ENCODE measurements at places on chromosomes 16 and 17.

DNA sequence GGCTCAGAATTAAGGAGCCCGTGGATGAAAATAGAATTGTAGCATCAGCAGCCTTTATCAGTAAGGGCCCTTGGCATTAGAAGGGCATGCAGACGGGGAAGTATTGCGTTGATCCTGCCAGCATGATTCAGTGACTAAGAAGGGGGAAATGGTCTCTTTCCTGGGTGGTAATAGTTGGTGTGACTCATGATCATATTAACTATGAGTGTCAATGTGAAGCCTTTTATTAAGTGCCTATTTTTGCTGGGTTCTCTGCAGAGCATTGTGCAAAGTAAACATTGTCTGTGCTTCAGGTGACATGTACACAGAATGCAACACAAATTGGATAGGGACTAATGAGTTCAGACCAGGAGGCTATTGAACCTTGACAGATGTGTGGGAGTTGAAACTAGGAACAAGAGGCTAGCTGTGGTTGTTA is 24.5 kb downstream of the RCVRN start:
- no peak for DNase-seq

GRCh38 chr17:20991276-20992037 is 51.4 kb downstream of the USP22 start:
- DNase-seq = no peak

- peak; percentile 40 for DNase-seq
Observed at GRCh38 chr17:10226930-10227695, 28.7 kb upstream of the GAS7 start.

DNA sequence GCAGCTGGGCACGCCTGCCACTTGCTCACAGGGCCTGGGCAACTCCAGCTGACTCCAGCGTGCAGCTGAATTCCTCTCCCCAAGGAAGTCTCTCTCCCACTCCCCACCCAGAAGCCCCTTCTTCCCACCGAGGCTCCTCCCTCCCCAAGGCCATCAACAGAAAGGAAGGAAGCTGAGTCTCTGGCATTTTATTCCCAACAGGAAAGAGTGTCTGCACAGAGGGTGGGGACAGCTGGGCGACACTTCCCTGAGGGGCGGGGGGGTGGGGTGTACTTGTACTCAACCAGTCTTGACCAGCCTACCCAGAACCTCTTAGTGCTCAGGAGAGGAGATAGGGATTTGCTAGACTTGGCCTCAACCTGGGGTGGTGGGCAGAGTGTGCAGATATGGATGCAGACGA is at the start of gene EXOC3L1:
Gene EXOC3L1, minus strand, starts transcription at position 96 of the 400 bp plus-strand sequence. CDS start 460 bp downstream, outside the sequence.
- no peak for DNase-seq

DNA sequence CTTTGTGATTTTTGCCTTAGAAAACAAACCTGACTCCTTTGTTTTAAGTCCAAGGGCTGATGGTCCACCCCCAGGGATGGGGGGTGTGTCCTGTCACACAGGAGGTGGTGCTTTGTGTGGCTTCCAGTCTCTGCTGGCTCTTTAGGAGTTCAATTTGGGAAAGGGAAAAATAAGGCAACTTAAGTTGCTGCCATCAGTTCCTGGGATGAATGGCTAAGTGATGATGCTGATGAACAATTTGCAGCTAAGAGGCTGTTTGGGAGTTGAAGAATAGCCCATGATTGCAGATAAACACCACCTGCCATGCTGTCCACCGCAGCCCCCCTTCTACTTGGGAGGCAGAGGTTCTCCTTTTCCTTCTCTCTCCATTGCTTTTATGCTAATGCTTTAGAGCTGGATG is 40.2 kb downstream of the ARL4D start:
- DNase-seq = no peak

GRCh38 chr17:38742411-38743308 is 5.5 kb downstream of the PCGF2 start:
- peak; percentile 75 for DNase-seq

- no peak for DNase-seq
Observed at GRCh38 chr17:78789663-78790181, 7.6 kb upstream of the CYTH1 start.

DNA sequence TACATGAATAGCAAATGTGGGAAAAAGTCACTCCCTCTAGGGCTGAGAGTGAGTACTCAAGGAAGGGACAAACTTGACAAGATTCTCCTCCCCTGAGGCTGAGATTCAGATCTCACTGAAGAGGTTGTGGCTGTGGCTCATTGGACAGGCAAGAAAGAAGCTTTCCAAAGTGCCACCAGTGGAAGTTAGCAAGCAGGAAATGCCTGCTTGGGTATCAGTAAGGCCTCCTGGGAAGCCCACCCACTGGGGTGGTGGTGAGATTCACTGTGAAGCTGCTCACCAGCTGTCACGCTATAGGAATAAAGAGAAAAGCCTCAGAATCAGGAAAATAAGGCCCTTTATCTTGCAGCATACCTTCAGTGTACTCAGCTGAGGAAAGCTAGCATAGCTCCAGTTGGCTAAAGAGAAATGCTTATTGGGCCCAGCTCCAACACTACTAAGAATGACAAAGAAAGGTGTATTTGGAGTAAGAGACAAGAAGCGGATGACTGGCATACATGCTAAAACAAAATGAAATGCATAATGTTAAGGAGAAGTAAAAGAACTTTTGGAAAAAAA is 274.4 kb upstream of the TOM1L1 start:
- no peak for DNase-seq

DNA sequence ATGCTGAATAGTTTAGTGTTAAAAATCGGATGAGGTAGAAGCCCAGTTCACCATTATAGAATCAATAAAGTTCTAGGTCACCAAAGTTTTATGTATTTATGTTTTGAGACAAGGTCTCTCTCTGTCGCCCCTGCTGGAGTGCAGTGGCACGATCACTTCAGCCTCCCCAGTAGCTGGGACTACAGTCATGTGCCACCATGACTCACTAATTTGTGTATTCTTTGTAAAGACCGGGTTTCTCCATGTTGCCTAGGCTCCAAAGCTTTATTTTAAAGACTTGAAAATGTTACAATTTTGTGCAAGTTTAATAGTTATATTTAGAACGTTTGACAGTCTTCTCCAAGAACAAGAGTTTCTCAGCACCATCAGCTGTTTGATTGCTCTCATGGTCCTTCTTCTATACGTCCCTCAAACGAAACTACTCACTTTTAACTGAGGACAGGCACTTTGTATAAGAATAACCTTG is 32.1 kb downstream of the NDE1 start:
- peak; percentile 68 for DNase-seq

DNA sequence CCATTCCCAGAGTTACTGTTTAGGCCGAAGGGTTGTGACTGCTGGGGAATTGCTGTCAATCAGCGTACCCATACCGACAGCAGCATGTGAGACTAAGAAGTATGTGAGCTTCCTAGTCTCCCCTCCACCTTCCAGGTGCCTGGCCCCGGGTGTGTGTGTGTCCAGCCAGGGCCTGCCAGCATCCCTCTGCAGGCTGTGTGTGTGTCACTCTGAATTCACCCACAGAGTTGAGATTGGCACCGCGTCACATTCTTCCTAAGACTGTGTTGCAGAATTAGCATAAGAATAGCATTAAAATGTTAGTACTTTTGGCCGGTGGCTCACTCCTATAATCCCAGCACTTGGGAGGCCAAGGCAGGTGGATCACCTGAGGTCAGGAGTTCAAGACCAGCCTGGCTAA is 31.8 kb downstream of the PRMT7 start:
- DNase-seq = no peak

DNA sequence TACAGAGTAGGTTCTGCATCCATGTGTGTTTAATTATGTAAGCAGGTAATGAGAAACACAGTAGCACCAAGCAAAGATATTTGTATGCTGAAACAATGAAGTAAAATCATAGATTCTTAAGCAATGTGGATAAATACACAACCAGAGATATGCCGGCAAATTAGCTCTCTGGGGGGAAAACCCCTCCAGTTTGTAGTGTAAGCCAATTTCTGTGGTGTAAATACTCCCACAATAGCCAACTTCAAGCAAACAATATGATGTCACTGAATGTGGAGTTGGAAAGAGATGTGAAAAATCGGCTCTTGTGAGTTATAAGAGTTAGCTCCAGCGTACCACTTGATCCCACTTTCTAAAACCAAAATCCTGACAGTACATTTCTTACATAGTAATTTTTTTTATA is 3.9 kb upstream of the KRT38 start:
- no peak for DNase-seq

GRCh38 chr17:79388556-79389295 is 222.1 kb downstream of the RBFOX3 start:
- DNase-seq = peak; percentile 62

- no peak for DNase-seq
Observed at GRCh38 chr17:27496437-27496943, 40.2 kb downstream of the KSR1 start.

- DNase-seq = no peak
Observed at GRCh38 chr17:30091771-30092170, 24.8 kb upstream of the NSRP1 start.

GRCh38 chr16:58476791-58477190 is 23.2 kb upstream of the NDRG4 start:
- no peak for DNase-seq

DNA sequence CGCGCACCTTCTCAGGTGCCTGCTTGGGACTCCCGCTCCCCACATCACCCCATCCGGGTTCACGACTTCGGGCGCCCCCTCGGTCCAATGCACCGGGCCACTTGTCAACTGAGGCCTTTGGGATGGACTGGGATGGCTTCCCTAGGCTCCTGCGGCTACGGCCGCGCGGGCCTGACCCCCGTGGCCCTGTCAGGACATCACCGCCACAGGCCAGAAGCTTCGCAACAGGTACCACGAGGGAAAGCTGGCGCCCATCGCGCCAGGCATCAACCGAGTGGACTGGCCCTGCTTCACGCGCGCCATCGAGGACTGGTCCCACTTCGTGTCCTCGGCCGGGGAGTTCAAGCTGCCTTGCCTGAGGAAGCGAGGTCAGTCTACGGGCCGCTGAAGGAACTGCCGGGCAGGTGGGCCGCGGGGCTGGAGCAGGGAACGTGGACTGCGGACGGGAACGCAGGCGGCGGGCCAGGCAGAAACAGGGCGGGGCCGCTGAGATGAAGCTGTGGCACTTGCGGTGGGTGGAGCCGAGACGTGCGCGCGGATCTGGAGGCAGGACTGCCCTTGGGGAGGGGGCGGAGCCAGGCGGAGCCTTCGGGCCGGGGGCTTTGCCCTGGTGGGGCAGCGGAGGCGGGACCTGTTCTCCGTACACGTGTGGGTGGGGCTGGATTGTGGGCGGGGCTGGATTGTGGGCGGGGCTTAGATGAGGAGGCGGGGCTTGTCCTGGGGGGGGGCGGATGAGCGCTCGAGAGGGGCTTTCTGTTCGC is 13.7 kb upstream of the CNGB1 start:
- DNase-seq = peak; percentile 89

DNA sequence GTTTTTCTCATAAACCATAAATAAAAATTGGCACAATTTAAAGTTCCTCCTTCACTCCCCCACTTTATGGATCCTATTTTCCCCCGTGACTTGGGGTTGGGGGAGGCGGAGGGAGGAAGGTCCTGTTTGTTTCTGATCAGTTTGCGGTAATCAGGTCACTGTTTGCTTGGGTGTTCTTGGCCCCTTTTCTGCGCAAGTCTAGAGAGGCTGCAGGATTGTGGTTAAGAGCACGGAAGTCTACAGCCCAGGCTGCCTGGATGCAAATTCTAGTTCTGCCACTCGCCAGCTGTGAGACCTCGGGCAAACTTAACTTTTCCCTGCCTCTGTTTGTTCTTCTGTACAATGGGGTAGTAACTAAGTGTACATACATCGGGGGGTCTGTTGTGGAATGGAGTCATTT is 12.1 kb downstream of the ATP2C2 start:
- DNase-seq = peak; percentile 65

DNA sequence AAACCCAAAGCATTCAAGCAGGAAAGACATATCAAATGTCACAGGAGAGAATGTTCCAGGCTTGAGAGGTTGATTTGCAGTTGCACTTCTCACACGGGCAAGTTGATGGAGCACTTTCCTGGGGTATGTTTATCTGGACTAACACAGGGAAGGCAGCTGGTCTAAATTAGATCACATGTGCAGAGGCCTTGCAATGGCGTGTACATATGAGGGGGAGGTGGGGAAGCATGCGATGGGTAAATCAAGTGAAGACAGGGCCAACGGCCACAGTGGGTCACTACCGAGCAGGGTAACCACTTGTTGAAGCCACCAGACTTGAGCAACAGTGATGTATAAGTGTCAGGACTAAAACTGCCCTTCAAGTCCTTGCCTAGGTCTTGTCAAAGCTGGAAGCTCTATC is 156.6 kb upstream of the MAF start:
- DNase-seq = no peak

DNA sequence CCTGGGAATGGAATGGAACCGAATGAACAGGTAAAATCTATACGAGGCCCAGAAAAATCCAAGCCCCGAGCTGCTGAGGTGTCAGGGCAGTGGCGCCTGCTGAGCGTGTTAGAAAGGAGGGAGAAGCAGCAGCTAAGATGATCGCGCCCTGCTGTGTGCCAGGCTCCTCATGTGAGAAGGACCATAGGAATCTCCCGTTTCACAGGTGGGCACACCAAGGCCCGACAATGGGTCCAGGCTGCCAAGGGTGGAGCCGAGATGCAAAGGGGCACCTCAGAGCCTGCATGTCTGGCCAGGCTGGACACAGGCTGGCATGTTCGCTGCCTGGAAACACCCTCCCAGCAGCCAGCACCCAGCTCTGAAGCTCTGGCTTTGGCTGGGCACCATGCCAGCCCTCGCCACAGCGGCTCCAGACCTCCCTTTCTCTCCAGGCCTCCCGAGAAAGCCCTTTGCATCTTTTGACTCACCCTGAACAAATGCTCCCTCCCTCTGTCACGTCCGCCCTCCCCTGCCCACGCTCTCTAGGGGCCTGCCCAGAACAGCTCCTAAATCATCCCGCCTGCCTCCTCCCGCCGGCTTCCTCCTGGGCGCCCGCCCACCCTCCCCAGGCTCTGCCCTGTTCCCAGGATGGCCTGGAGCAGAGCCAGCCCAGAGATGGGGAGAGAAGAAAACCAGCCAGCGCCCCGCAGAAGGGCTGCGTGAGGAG is 217.8 kb upstream of the GSE1 start:
- no peak for DNase-seq

DNA sequence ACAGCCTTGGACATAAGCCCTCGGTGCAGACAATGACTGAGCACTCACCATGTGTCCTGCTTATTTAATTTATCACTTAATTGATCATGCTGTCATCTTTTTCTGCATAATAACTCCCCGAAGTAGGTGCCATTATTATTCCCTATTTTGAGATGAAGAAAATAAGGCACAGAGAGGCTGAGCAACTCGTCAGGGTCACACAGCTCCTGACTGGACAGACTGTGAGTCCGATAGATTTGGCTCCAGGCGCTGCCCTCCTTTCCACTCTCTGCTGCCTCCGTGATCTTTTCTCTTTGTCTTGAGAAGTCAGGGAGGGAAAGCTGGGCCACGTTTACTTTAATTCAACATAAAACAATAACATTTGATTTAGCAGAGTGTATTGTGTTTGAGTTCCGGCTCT is 19.0 kb upstream of the N4BP1 start:
- no peak for DNase-seq

DNA sequence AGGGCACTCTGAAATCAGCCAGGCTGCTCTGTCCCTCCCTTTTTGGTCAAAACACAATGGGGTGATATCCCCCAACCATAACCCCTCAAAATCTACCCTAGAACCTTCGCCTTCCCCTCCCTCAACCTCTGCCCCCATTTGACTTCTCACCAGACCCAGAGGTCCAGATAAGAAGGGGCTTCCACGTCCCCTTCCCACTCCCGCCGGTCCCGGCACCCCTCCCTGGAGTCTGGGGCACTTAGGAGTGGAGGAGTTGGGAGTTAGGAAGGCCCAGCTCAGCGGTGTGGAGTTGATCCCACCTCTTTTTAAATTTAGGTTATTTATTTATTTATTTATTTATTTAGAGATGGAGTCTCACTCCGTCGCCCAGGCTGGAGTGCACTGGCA is 619 bp upstream of the TMEM92 start:
- no peak for DNase-seq
